Activated naive CD4-positive, alpha-beta T cell treated with anti-CD3 and anti-CD28 coated beads, Interleukin-2, amount 50 U/mL, for 72 hours (primary cell): ENCODE measurements at places on chromosomes 1 and 21. TPM values are rescaled to one million over a fixed set of nuclear protein-coding genes. Genes with fewer than 3 reads are reported as not detected.

Gene PBX1
- 0.39 TPM for total RNA-seq

GRCh38 chr1:98045211-98045766 lies 124.5 kb upstream of the DPYD start:
- DNase-seq = no peak

- no peak for DNase-seq
These were observed 143.0 kb downstream of the URB2 start for GRCh38 chr1:229769006-229769405.

- DNase-seq = no peak
These were observed 424.4 kb upstream of the USP24 start for GRCh38 chr1:55639526-55639925.

DNA sequence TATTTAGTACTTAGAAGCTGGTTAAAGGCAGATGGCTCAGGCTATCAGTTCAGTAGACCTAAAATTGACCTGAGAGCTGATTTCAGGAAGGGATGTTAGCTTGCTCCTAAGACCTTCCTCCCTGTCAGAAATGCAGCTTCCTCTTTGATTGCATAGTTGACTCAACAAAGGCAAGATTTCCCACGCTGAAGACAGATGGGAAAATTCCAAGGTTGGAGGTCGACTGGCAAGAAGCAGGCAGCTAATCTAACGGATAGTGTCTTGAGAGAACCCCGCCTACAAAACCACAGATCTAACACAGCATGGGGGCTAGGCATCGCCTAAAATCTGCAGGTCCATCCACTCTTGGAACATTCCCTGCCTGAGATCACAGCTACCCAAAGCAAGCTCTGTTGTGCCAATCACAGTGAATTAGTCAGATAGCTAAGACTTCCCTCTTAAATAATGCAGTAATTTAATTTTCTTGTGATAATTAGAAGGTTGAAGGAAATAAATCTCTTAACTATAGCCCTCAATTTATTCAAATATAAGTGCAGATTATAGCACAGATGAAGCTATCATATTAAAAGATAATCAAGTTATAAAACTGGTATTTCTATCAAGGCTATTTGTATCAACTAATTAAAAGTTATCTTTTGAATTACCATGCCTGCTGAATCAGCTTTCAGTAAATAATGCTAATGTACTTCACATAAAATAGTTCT lies 357.8 kb upstream of the SGIP1 start:
- DNase-seq = no peak

Gene COL16A1
- 0.21 TPM for total RNA-seq

Gene MYOG
- not detected for total RNA-seq

GRCh38 chr1:68144856-68145255 lies 87.5 kb downstream of the WLS start:
- no peak for DNase-seq

- DNase-seq = no peak
These were observed 257.5 kb downstream of the LRRC40 start for GRCh38 chr1:69947837-69948236.

GRCh38 chr1:109954041-109954512 lies 30.5 kb upstream of the AHCYL1 start:
- DNase-seq = no peak

DNA sequence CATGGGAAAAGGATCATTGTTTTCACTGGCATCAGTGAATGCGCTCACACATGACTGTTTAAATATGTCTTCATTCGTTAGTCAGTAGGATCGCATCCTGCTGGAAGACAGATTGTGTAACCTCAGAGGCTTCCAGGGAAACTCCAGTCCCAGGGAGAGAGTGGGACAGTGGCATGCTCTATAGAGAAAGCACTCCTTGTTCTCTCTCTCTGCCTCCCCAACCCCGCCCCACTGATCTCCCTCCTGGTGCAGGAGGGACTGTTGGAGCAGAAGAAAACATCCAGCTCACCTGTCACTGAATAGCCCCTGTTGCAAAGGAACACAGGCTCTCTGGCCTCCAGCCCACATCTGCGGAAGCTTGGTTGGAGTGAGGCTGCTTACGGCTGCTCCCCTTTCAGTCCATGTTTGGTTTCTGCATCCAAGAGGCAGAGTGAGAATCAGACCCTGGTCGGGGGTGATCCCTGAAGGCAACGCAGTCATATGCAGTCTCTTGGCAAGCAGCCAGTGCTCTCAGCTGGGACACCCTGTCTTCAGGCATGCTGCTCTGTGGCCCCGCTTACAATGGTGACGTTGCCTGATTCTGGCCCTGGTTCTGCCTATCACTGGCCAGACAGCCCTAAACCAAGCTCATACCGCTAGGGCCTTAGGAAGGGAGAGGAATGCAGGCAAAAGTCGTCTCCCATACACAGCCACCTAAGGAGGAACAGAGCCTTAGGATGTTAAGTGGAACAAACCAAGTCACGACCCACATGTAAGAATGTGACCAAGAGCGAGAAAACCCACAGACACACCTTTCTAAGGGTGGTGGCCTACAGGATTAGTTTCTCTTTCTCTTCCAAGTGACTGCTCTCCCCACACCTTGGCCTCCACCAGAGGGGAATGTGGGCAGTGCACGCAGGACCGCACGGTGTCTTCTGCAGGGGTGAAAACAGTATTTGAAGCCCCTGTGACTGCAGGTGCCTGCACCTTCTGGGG lies 39.7 kb downstream of the BACE2 start:
- DNase-seq = peak; percentile 20

GRCh38 chr1:201298396-201299381 lies 15.4 kb downstream of the PKP1 start:
- no peak for DNase-seq

GRCh38 chr1:109882288-109883245 lies 28.1 kb upstream of the CSF1 start:
- DNase-seq = no peak

- no peak for DNase-seq
These were observed 172.0 kb downstream of the CDC7 start for GRCh38 chr1:91672601-91673161.

DNA sequence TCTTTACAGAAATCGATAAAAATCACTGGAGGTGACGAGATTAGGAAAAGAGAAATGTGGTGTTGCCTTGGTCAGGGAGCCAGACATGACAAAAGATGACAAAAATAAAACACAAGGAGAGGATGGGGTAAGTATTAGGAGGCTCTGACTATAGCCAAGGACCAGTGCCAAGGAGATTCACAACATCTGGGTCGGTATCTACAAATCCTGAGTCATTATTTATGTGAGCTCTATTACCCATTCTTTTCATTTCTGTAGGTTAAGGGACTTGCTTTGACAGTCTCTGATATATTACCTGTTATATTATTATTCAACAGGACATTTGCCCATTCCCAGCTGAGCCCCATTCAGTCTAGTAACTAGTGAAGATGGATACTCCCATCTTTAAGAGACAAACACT lies 120.8 kb downstream of the TYW3 start:
- DNase-seq = no peak

Gene KISS1
- 0.91 TPM for total RNA-seq

Gene NLRP3
- 1.3 TPM for total RNA-seq

DNA sequence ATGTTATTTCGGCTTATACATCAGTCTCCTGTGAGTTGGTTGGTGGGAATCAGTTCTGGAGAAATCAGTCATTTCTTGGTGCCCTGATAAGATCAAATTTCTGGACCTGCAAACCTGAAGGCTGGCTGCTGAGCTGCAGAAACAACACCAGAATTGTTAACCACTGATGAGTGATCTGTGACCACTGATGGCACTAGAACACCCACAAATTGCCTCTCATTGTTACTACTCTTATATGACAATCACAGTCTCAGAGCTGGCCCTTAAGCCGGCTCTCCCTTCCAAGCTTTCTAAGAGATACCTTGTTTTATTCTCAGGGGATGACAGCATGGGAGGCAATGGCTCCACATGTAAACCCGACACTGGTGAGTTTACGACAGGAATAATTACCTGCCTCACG lies 1.9 kb downstream of the C1orf162 start:
- peak; percentile 41 for DNase-seq

GRCh38 chr1:154745286-154745731 lies 124.8 kb downstream of the KCNN3 start:
- no peak for DNase-seq

Gene MRPL20
- 82.9 TPM for total RNA-seq

Gene ATP1A4
- not detected for total RNA-seq

DNA sequence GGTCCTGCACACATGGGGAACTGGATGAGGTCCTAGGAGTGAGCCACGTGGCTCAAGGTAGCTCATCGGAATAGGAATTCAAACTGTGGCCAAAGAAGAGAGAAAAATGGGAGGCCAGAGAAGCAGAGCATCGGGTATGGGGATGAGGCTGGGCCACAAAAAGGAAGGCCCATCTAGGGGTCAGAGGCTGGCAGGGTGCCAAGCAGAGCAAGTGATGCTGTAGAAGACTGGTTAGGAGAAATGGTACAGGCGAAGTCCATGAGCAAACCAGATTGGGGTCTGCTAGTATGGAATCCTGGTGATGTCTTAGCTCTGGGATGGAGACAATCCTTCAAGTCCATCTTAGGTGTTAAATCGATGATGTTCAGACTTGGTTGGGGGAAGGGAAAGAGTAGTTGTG lies 68.0 kb downstream of the TEX35 start:
- DNase-seq = no peak

Gene PLA2G2D
- total RNA-seq = not detected

Gene ALX3
- not detected for total RNA-seq

DNA sequence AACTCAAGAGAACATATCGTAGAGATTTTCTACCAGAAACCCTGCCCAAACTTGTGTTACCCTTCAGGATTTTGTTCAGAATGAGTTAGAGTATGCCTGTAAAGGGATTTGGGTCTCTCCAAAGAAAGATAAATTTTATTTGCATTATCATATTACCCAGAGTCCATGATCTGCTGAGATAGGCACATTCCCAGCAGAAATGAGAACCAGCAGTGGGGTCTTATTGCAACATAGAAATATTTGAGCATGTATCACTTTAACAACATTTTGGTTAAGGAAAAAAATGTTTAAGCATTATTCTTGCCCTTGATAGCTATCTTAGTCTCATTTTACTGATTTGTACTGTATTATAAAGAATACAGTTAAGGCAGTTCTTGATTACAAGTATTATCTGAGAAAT lies 10.6 kb downstream of the VCAM1 start:
- no peak for DNase-seq

DNA sequence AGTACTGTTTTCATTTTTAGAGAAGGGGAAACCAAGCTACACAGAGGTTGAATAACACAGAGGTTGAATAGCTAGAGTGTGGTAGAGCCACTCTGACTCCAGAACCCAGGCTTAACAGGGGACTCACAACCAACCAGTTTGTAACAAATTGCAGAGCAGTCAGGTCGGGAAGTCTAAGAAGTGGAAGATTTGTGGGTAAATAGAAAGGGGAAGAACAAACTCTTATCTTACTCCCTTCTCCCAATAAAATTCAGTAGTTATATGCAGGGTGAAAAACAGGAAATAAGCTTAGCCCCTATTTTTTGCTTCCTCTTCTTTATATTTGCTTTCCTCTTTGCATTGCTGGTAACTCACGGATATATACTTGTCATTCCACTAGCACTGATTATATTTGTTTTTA lies 23.2 kb downstream of the CDC42 start:
- DNase-seq = no peak

- peak; percentile 79 for DNase-seq
These were observed 40.0 kb upstream of the MAGOH start for GRCh38 chr1:53278298-53278725.

GRCh38 chr1:119510046-119510445 lies 3.0 kb downstream of the HSD3B1 start:
- no peak for DNase-seq

- no peak for DNase-seq
These were observed 24.8 kb upstream of the PSEN2 start for GRCh38 chr1:226845624-226846023.

- DNase-seq = no peak
These were observed 176.1 kb downstream of the GALNT2 start for GRCh38 chr1:230243146-230243545.

- no peak for DNase-seq
These were observed 4.6 kb upstream of the KRTAP10-4 start for GRCh38 chr21:44568667-44569556.
